Liver (tissue), 10 donors: ENCODE measurements at places on chromosomes 1 and 21. TPM values are rescaled to one million over a fixed set of nuclear protein-coding genes. Genes with fewer than 3 reads are reported as not detected.

DNA sequence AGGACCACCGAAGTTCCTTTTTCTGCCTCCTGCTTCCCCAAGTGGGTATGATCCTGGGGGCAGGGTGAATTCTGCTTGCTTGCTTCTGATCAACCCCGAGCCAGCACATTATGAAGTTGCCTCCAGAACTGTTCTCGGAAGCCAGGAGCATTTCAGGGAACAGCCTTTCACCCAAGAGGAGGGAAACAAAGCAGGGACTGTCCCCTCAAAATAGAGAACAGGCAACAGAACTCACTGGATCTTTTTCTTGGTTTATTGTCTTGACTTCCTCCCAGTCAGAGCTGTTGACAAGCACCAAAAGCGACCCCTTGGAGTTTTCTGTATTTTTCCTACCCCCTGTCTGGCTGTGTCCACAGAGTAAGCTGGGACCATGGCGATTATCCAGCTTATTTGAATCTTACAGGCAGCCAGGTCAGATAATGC lies 258.3 kb upstream of the SGIP1 start:
- no peaks in the 10 kb centered on the region for H3K27me3 ChIP-seq
- H3K36me3 ChIP-seq: no peaks in the 10 kb centered on the region
- no peak for DNase-seq
- no peak overlapping the region for H3K27ac ChIP-seq
- H3K4me1 ChIP-seq: peaks cover 4% of the 10 kb centered on the region

DNA sequence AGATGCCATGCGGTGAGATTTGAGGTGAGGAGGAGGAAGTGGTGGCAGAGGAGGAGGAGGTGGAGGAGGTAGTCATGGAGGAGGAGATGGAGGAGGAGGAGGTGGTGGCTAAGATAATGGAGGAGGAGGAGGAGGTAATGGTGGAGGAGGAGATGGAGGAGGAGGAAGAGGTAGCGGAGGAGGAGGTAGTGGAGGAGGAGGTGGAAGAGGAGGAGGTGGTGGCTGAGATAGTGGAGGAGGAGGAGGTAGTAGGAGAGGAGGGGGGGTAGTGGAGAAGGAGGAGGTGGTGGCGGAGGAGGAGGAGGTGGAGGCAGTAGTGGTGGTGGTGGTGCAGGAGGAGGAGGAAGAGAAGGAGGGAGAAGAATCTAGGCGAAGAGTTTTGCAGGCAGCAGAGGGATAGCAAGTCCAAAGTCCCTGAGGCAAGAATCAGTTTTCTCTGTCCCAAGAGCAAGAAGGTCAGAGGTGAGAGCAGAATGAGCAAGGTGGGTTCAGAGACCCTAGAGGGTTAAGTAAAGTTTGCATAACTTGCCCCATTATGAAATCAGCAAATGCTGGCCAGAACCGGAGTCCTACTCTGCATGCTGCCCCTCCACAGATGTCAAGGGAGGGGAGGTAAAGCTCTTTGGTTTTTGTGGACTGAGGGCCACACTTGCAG lies 38.9 kb upstream of the GNPAT start:
- H3K4me1 ChIP-seq: no peaks in the 10 kb centered on the region
- no peaks in the 10 kb centered on the region for H3K36me3 ChIP-seq
- no peak overlapping the region for H3K4me3 ChIP-seq
- no peak for DNase-seq
- no peak overlapping the region for H3K27ac ChIP-seq
- H3K27me3 ChIP-seq: no peaks in the 10 kb centered on the region

DNA sequence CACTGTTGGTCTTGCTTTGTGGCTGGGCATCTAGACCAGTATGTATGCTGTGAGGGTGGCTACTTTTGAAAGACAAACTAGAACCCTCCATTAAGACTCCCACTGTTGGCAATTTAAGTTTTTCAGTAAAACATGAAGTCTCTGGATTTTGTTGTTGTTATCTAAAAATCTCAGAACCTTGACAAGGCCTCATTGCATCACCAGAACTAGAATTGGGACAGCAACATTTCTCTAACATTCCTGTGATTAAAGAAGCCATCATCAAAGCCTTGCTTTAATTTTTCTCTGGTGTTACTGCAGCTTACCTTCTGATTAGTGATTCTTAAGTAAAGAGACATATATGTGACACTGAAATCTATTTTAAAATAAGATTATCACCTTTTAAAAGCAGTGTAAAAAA lies 4.5 kb downstream of the TRIM67 start:
- H3K4me3 ChIP-seq: no peak overlapping the region
- no peaks in the 10 kb centered on the region for H3K36me3 ChIP-seq
- peaks cover 18% of the 10 kb centered on the region for H3K4me1 ChIP-seq
- H3K27ac ChIP-seq: no peak overlapping the region
- peaks cover 9% of the 10 kb centered on the region for H3K27me3 ChIP-seq

- H3K4me1 ChIP-seq: no peaks in the 10 kb centered on the region
- no peak for DNase-seq
- no peaks in the 10 kb centered on the region for H3K27me3 ChIP-seq
- H3K4me3 ChIP-seq: no peak overlapping the region
- no peaks in the 10 kb centered on the region for H3K36me3 ChIP-seq
Measured at GRCh38 chr1:14003552-14003951, 303.6 kb downstream of the PRDM2 start.

- DNase-seq: no peak
- H3K4me1 ChIP-seq: no peaks in the 10 kb centered on the region
- H3K4me3 ChIP-seq: no peak overlapping the region
Measured at GRCh38 chr1:16981269-16981849, 939 bp upstream of the MFAP2 start.

The FAM151A gene
- 25.1 TPM for total RNA-seq
